ENCODE measurements at places on chromosomes 1 and 21.

DNA sequence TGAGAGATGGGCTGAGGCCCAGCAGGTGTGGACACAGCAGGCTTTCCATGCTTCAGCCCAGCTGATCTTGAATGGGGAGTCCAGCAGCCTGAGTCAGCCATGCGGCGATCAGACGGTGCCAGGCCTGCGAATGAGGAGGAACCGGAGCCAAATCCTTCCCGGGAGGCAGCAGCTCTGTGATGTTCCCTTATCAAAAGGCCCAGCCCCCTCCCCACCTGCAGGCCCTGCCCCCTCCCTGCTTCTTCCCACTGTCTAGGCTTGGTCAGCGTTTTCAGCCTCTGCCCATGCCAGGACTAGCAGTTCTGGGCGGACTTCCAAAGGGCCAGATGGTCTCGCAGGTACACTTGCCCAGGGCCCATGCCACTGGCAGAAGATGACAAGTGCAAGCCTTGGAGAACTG lies 253.8 kb downstream of the KAZN start:
- no peak for DNase-seq

DNA sequence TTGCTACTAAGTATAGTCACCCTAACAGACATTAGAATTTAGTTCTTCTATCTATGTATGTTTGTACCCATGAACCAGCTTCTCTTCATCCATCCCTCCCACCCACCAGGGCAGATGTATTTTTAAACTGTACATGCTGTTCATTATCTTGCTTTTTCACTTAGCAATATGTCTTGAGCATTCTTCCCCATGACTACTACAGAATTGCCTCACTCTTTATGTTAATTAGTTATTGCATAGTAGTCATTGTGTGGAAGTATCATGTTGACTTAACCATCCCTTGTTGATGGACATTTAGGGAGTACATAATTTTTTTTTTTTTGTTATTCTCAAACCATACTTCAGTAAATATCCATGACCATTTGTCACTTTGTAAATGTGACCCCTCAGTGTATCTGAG lies 9.9 kb downstream of the HUNK start:
- DNase-seq, result no peak

- DNase-seq, result no peak
Measured at GRCh38 chr1:101971304-101971703, 25.4 kb downstream of the OLFM3 start.

DNA sequence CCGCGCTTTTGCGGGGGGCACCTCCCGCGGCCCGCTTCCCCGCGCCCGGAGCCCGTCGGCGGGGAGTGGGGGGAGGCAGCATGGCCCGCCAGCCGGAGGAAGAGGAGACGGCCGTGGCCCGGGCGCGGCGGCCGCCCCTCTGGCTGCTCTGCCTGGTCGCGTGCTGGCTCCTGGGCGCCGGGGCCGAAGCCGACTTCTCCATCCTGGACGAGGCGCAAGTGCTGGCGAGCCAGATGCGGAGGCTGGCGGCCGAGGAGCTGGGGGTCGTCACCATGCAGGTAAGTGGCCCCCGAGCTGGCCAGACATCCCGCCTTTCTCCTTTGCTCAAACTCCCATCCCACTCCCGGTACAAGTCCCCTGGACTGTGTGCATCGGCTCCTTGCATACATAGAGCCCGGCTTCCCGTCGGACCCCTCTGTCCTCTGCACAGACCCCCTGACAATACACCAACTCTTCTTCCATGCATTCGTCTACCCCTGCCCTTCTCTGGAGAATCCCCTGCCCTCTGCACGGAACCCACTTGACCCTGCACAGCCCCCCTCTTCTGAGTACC lies 812 bp downstream of the CACHD1 start:
- DNase-seq, result no peak

- peak; percentile 24 for DNase-seq
Measured at GRCh38 chr1:15918962-15919715, 56.8 kb downstream of the ZBTB17 start.

- no peak for DNase-seq
Measured at GRCh38 chr1:23524163-23524562, 6.9 kb downstream of the E2F2 start.

GRCh38 chr1:61083013-61083806 lies 849 bp downstream of the NFIA start:
- peak; percentile 6 for DNase-seq

GRCh38 chr1:7786795-7787194 lies 2.7 kb downstream of the PER3 start:
- DNase-seq, result no peak

GRCh38 chr1:81606656-81607055 lies 194.1 kb upstream of the ADGRL2 start:
- DNase-seq, result no peak

- no peak for DNase-seq
Measured at GRCh38 chr1:6157528-6158174, 22.5 kb downstream of the CHD5 start.

DNA sequence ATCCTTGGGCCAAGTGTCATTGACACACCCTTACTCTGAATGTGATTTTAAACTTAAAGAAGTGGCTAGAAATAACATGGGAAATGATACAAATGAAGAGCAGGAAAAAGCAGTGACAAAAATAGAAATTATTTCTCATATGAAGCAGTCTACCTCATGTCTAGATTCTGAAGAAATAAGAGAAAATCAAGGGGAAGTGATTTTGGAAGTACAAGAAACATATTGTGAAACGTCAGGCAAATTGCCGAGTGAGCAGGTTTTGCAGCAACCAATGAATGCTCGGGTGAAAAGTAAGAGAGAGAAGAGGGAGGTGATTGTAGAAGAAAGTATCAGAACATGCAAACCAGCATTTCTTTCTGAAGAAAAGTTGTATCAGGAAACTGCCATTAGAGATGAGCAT lies 130.7 kb downstream of the MACF1 start:
- DNase-seq, result no peak

DNA sequence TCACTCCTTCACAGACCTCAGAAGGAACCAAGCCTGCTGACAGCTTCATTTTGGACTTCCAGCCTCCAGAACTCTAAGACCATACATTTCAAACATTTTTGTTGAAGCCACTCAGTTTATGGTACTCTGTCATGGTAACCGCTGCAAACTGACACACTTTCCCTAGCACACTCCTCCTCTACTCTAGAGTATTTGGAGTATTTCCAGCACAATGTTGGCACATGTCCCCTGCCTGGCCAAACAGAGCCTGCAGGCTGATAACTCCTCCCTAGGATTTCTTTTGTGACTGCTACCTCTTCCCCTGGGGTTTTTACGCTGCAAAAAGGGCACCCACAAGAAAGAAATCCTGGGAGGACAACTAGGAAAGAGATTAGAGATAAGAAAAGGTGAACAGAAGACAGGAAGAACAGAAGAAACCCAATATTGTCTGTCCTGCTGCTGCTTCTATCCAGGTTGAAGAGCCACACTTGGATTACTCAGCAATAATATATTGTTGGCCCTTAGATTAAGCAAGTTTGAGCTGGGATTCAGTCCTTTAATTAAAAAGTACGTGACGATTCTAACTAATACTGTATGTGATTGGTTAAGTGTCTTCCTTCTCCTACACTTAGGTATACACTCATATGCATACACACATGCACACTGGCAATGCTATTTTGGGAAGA lies 844.1 kb downstream of the LTN1 start:
- DNase-seq, result no peak

GRCh38 chr1:12173631-12174121 lies 6.9 kb downstream of the TNFRSF1B start:
- DNase-seq, result peak; percentile 95

- no peak for DNase-seq
Measured at GRCh38 chr1:165763442-165763841, 5.2 kb downstream of the TMCO1 start.

- no peak for DNase-seq
Measured at GRCh38 chr1:224317383-224318045, 12.5 kb downstream of the NVL start.

- no peak for DNase-seq
Measured at GRCh38 chr1:101728029-101728428, 268.7 kb downstream of the OLFM3 start.

- DNase-seq, result no peak
Measured at GRCh38 chr1:225470211-225471108, 42.6 kb upstream of the LBR start.

DNA sequence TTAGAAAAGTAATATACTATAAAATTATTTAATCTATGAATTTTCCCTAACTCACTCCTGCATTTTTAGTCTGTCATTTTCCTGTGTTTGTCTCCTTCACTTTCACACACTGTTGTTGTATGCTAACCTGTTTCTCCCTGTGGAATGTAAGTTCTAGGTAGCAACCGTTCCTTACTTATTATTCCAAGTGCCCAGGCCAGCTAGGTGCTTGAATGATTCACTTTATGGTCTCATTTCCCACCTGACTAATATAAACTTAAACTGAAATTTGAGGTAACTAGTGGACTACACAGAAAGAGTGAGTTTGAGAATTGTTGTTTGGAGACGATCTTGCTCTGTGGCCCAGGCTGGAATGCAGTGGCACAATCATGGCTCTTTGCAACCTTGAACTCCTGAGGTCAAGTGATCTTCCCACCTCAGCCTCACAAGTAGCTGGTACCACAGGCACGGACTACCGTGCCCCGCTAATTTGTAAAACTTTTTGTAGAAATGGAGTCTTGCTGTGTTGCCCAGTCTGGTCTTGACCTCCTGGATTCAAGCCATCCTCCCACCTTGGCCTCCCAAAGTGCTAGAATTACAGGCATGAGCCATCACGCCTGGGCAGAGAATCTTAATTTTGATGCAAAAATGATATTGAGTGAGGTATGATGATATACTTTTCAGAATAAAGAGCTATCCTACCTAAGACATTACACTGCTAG lies 1.9 kb downstream of the ZYG11B start:
- no peak for DNase-seq

GRCh38 chr1:180243517-180244221 lies 13.6 kb downstream of the LHX4 start:
- DNase-seq, result no peak

DNA sequence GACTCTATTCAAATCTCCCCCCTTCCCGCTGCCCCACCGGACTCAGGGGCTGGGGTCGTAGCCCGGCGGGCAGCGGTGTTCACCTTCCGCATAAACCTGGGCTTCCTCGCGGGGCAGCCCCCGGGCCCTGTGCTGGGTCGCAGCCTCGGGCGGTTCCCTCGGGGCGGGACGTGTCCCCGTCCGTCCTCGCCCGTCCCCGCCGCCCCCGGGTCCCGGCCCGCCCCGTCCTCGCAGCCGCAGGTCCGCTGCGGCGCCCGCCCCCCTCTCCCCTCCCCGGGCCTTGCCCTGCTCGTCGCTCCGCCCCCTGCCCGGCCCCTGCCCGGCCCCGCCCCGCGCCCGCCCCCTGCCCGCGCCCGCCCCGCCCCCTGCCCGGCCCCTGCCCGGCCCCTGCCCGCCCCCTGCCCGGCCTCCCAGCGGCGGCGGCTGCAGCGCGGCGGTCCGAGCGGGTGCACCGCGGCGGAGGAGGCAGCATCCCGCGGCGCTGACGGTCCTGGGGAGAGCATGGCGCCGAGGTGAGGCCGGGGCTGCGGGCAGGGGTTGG lies at the start of gene COL18A1:
COL18A1 (plus strand) TSS at position 436 of the 541 bp plus-strand sequence; CDS start at position 502, 66 bp downstream.
- DNase-seq, result peak; percentile 19

GRCh38 chr1:200673952-200674823 lies 4.5 kb upstream of the DDX59 start:
- DNase-seq, result no peak

DNA sequence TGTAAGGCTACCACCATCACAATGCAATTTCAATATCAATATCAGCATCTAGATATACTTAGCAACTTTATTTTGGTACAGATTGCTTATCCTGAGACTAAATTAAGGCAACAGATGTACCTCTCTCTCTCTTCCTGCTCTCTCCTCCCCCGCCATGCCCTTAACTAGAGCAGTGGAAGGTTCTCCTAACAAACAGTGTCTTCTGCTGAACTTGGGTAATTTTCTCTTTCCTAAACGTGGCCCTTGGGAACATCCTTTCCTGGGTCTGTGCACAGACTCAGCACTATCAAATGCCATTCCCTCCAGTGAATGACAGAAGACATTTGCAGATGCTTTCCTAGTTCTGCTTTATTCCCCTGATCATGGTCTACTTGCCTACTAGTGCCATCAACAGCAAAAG lies 85.6 kb upstream of the TTC39A start:
- no peak for DNase-seq

DNA sequence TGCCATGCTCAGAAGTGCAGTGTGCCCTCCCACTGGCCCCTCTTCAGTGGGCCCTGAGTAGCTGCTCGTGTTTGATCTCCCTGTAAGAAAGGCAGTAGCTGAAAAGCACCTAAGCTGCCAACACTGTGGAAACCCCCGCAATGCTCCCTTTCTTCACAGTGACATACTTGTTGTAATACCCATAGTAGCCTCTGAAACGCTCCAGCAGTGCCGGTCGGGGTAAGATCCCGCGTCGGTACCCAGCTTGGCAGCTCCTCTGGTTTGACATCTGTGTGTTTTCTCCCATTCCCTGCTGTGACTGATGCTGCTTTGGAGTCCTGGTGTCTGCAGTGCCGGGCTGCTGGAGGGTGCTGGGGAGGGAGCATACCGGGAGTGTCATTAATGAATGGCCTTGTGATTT lies 3.6 kb downstream of the CHAF1B start:
- DNase-seq, result no peak

- no peak for DNase-seq
Measured at GRCh38 chr1:179087665-179088064, 5.8 kb downstream of the TOR3A start.

DNA sequence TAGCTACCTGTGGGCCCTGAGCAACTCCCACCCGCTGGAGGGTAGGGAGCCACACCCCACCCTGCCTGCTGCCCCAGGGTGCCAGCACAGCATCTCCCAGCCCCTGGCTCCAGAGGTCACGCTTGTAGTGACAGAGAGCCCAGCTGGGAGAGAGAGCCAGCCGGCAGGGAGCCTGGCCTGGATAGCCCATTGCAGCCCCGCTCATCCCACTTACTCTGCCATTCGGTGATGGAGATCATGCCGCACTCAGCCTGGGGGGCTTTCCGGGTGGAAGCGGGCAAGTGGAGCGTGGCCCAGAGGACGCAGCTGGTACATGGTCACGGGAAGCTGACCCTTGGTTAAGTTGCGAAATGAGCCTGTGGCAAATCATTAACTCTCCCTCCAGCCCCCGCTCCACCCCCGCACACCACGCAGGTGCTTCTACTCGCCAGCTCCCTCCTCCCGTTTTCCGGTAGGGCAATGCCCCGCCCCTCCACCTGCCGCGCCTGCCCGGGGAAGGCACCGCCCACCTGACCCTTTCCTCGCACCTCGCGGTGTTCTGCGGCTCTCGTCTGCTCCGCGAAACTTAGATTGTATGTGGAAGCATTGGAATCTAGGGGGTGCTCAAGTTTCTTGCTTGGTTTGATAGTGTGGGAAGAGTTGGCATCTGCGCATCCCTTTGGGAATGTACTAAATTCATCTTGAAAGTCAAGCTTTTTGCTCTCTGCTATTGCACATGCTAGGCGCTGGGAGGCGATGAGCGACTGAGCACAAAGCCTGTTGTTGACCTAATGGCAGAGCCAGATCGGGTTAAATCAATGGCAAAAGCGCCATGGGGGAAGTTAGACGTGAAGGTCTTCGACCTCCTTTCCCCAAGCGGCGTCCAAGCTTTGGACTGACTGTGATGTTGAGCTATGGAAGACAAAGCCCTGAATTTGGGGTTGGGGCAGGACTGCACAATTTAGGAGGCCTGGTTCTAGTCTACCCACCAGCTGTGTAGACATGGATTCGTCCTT lies at the start of gene GOLT1A:
GOLT1A (minus strand) TSS at position 321 of the 995 bp plus-strand sequence; CDS start at position 239, 82 bp downstream.
- DNase-seq, result peak; percentile 21

- no peak for DNase-seq
Measured at GRCh38 chr1:52343979-52344378, 22.0 kb downstream of the CC2D1B start.

- DNase-seq, result no peak
Measured at GRCh38 chr1:14303011-14303410, 295.5 kb upstream of the KAZN start.

Measured in CD4-positive, alpha-beta T cell treated with Interleukin-1 beta for 1 hour (primary cell).